ENCODE measurements at places on chromosomes 7 and 10.

- DNase-seq, result no peak
Measured at GRCh38 chr7:99860281-99861127, 16.3 kb downstream of the OR2AE1 start.

- DNase-seq, result no peak
Measured at GRCh38 chr7:90483251-90483650, 13.8 kb downstream of the PTTG1IP2 start.

DNA sequence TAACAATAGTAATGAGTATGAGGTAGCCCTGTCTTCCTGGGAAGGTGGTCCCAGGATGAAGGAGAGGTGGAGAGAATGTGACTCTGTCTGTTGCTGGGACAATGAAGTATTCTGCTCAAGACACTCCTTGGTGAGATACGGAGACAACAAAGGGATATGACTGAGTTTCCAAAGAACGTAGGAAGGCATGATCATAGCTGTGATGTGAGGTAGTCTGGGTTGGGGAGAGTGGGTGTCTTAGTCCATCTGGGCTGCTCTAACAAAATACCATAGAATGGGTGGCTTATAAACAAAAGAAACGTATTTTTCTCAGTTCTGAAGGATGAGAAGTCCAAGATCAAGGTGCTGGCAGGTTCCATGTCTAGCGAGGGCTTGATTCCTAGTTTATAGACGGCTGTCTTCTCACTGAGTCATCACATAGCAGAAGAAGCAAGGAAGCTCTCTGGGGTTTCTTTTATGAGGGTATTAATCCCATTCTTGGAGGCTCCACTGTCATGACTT is 84.9 kb upstream of the RHOBTB1 start:
- no peak for DNase-seq

DNA sequence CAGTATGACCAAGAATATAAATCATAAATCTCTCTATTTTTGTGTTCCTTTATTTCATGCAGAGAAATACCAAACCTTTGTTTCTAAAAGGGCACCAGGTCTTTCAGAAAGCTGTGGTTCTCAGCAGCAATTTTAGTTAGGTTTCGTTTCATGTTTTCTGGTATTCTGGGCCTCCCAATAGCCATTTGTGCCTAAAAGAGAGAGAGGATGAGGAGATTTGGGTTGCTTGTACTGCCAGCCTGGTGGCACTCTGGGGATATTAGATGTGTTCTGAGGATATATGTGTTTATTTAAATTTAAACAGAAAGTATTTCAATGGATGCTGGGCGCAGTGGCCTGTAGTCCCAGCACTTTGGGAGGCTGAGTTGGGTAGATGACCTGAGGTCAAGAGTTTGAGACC is 471.7 kb downstream of the AUTS2 start:
- DNase-seq, result no peak

- DNase-seq, result no peak
Measured at GRCh38 chr10:61000769-61001730, 57.1 kb upstream of the RHOBTB1 start.

DNA sequence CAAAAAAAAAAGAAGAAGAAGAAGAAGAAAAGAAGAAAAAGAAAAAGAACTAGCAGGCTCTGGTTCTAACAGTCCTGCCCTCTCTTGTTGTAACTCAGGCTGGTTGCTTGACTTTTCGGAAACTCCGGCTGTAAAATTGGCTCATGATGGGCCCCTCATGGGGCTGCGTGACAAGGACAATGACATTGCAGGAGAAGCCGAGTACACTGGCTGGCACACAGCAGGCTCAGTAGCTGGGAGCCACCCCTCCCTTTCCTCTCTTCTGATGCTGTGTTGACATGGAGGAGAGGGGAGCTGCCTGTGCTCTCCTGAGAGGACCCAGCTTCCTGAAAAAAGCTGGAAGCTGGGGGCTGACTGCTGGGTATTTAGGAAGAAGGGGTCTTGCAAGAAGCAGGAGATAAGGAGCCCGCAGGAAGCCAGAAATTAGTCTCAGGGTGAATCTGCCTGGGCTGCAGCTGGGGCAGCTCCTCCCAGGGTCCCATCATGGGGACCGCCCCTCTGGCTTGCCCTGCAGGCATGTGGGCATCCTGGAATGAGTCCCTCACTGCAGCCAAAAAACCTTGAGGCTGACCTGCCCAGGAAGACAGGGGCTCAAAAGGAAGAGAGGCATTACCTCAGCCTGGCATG is 14.6 kb upstream of the GPR26 start:
- DNase-seq, result no peak

DNA sequence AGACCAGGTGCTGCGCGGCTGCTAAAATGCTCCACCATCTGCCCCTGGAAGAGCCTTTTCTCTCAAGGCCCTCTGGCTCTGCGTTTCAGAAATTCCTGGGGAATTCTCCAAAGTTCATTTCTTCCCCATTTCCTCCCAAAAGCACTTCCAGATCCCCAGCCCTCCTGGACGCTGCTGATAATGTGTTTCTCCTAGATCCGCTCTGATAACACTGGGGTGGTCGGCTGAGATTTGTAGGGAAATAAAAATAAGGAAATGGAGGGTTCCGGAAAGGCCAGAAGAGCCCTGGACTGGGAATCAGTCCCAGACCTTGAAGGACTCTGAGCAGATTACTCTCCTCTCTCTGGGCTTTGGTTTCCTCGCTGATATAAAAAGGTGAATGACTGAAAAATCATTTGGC is 28.1 kb downstream of the COL13A1 start:
- DNase-seq, result no peak

- no peak for DNase-seq
Measured at GRCh38 chr7:155351120-155351870, 53.6 kb downstream of the INSIG1 start.

GRCh38 chr7:121366852-121367431 is 29.2 kb downstream of the FAM3C start:
- DNase-seq, result no peak

- DNase-seq, result no peak
Measured at GRCh38 chr7:96426027-96426426, 104.1 kb upstream of the SLC25A13 start.

DNA sequence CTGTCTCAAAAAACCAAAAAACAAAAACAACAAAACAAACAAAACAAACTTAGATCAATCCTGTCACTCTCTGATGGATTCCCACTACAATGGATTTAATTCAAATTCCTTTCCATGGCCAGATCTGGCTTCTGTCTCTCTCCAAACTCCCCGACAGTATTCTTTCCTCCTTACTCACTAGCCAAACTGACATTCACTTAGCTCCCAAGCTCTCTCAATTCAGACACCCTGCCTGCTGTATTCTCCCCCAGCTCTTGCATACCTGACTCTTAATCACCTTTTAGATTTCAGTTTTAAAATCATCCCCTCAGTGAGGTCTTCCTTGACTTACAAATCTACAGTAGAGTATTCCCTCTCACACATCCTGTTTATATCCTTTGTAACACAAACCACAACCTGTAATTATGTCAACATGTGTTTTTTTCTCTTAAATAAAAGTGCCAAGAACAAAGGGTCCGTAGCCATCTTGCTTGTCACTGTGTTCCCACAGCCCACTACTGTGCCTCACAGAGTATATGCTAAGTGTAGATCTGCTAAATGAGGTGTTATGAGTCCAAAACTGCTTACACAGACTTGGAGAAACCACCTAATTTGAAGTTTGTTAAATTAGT is 14.4 kb downstream of the HERPUD2 start:
- no peak for DNase-seq

GRCh38 chr10:83212632-83213334 is 926.5 kb upstream of the GHITM start:
- no peak for DNase-seq

DNA sequence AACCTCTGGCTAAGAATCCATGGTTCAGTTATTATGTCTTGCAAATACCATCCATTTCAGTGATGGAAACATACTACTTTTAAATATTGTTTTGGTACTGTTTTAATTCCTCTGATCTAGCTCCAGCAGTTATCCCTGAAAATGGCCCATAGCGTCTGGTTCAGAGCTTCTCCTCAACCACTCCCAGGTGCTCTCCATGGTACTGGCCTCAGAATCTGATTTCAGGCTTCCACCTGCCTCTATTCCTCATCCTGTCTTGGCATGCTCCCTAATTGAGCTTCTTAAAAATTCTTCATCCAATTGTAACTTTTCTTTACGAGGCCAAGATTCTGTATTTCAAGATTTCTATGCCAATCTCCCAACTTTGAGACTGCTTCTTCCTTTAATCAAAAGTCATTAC is 236.3 kb downstream of the HTR7 start:
- DNase-seq, result no peak

DNA sequence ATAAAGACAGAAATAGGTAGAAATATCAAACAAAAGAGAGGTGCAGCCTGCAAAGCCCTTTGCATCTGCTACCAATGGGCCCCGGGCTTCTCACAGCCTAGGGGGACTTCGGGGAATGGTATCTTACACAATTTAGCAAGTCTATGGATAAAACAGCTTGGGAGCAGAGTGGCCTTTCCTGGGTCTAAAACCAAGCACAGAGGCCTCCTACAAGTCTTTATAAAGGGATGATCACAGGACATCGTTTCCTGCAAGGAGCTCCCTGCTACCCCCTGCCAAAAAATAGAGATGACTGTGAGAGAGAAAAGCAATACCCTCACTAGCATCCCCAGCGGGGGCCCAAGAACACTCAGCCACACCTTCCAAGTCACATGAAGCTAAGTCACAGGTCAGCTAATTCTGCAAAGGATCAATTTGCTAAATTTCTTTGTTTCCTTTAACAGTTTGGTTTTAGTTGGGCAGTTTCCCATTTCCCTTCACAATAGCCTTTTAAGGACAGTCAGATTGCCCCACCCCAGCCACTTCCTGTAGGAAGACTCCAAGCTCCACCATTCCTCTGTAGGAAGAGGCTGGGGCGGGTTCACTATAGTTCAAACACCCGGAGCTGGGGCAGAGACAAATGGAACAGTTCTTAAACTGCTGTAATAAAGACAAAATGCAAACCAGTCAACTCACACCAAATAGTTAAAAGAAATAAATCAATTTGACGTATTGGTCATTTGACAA is 105.5 kb downstream of the SLIT1 start:
- DNase-seq, result no peak

GRCh38 chr10:121681997-121682687 is 83.9 kb upstream of the FGFR2 start:
- no peak for DNase-seq

GRCh38 chr7:99944497-99945070 is 15.2 kb upstream of the GJC3 start:
- no peak for DNase-seq

DNA sequence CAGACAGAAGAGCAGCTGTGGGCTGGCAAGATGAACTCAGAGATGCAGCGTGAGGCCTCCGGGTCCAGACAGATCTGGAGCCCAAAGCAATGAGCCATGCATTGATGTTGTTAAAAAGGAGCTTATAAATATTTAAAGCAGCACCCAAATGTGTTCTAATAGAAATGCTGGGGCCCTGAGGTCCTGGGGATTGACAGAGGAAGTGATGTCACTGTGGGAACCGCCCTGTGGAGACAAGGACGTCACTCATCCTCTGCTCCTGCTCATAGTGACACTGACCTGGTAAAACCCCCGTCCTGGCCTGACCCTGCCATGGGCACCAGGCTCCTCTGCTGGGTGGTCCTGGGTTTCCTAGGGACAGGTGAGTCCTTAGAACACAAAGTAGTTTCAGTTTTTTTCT is 197.0 kb upstream of the PRSS58 start:
- no peak for DNase-seq

DNA sequence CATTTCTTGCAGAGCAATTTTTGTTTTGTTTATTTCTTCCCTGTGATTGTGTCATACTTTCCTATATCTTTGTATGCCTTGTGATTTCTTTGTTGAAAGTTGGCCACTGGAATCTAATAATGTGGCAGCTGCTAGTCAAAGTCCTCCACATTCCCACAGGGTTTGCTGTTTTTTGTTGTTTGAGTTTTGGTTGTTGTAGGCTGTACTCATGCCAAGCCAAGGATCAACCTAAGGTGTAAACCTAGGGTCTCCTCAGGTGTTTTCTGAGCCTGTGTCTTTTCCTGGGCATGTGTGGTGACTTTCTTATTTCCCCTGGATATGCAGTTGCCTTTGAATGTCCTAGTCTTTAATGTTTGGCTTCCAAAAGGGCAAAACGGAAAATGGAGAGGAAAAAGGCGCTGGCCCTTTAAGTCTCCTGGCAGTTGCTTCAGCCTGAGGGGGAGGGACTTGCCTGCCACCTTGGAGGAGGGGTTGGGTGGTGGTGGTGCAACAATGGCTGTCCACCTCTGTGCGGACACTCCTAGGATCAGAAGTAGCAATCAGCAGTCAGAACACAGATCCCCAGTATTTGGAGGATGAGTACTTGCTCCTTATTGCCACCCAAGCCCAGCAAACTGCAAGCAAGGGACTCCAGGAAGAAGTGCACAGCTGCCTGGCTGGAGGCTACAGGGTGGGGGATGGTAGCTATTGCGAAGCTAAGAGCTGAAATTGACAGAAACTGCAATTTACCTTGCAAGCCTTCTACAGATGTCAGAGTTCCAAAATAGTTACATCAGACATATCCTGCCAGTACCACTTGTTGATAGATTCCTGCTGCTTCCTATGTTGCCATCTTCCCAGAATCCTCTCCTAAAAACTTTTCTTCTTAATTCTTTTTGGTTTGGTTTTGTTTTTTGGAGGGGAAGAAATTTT is 5.6 kb upstream of the ZNF518A start:
- DNase-seq, result no peak

DNA sequence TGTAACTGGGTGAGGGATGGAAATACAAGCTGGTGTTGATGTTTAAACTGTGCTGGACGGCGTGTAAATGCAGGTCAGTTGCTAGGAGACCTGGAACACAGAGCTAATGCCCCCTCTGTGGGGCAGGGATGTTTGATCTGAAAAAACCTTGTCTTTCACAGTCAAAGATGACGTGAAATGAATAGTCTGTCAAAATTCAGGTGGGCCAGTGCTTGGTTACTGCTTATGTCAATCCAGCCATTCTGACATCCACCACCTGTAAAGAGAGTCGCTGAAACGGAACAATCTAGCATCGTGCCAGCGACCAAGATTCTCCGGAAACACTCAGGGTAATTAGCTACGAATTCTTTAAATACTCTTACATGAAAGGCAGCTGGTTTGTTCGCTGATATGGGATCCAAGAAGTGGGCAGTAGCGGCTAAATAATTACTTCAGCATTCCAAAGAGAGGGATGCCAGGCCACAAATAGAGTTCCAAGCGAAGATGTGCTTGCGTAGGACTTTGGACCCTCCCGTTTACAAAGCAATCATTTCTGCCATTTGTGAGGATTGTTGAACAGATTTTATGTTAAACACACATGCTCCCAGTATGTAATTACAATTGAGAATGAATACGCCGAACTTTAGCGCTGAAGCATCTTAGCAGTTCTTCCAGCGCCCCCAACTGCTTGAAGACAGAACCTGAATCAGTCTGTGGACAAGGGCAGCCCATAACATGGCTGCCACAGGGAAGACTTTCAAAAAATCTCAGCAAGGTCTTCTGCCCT is 7.3 kb upstream of the ASB4 start:
- no peak for DNase-seq

- no peak for DNase-seq
Measured at GRCh38 chr10:115989621-115990020, 283.4 kb downstream of the GFRA1 start.

GRCh38 chr7:68176974-68177373 is 1180.3 kb downstream of the TYW1 start:
- DNase-seq, result no peak
